ENCODE measurements at places on chromosomes 11 and 22.
A peak's percentile ranks its signal among the peaks of the same experiment; 100 is the strongest.

GRCh38 chr11:97463891-97464290 lies 1074.1 kb downstream of the JRKL start:
- DNase-seq: no peak

DNA sequence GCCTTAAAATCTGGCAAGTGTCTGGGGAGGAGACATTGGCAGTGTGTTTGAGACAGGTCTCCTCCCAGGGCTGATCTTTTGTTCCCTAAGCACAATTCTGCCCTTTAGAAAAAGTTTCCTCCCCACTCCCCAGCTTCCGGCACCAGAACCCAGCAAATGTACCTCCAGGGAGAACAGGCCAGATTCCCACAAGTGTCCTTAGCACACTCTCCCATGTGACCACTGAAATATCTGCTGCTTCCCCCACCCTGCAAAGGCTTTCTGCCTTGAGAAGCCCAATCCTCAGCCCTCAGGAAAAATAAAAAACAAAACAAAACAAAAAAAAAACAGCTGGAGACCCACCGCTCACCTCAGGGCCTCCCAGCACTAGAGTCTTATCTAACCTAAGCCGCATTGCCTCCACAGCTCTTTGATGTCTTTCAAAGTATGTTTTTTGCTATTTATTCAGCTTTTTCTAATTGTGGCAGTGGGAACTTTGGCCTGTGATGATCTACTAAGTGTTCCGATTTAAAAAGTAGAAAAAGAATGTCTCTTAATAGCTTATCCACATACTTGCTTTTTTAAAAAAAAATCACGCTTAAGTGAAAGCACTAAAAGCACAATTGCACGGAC lies 29.0 kb upstream of the FBLN1 start:
- no peak for DNase-seq

DNA sequence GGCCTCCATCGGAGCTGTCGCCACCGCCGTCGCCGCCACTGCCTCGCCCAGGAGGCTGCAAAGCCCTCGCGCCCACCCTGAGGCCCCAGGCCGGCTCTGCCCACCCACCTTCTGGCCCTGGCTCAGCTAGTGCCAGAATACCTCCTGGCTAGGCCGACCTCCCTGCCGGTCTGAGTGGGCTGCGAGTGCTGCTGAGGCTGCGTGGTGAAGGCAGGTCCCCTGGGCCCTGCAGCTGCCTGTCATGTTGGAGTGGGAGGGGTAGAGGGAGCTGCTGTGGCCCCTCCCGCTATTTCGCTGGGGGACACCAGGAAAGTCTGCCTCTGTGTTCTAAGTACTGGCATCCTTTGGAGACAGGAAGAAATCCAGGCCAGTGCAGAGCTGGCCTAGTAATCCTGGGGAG lies 34.2 kb downstream of the LRRC10B start:
- DNase-seq: no peak

DNA sequence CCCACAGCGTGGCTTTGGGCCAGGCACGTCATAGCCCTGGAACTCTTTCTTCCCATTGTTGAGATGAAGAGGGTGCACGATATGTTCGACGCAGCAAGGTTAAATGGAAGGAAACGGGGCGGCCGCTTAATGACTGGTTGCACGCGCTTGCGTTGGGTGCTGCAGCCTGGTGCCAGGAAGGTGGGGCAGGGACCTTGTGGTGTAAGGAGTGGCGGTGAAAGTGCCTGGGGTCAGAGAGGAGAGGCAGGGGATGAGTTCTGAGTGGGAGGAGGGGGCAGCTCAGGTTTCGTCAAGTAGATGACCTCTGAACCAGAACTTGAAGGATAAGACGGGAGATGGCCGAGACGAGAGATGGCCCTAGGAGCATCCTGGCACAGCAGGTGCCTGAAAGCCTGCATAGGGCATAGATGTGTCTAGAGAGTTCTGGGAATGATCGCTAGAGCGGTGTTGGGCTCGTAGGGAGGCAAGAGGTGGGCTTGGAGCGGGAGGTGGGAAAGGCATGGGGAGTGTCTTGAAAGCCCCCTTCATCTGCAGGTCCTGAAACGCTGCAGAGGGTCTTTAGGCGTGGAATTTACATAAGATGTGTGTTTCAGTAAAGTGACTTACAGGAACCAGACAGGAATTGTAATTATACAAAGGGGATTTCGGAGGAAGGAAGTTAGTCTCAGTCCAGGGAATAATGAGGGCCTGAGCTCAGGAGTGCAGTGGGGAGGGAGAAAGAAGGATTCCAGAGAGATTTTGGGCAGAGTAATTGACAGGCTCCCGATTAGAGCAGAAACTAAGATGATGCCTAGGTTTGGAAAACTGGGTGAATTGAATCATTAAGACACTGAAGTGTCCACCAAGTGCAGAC lies 43.2 kb upstream of the CLDN5 start:
- no peak for DNase-seq

- no peak for DNase-seq
These were observed 170.8 kb upstream of the CADM1 start for GRCh38 chr11:115674937-115675544.

GRCh38 chr11:111384494-111384893 lies 5.4 kb upstream of the POU2AF1 start:
- no peak for DNase-seq

- DNase-seq: no peak
These were observed 98.1 kb upstream of the GUCY1A2 start for GRCh38 chr11:107116358-107116757.

DNA sequence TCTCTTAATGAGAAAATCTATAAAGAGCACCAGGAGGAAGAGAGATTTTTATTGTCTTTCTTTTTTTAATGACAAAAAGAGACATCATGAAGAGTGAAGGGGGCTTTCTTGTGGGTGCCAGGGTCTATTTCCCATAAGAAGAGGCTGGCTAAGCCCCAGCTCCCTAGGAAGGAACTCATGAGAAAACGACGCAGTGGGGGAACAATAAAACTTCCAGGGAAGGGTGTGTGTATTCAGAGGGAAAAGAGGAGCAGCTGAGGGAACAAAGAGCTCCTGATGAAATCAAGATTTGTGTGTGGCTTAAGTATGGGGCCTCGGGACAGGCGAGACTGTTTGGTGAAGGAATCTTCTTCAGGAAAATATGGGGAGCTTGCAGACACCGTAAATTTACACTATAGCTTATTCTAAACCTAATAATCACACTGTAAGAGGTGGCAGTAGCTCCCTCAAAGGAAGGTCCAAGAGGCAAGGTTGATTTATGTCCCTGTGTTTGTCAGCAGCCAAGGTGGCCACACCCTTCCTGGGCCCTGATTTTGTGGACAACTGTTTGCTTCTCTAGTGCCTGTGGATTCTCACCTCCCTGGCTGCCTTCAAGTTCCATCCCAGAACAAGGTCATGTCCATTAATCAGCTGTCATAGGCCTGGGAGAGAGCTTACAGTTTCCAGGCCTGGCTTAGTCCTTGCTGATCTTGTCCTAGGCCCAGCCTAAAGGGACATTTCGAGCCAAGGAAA lies 615.7 kb downstream of the INSC start:
- no peak for DNase-seq

- peak; percentile 46 for DNase-seq
These were observed 77.6 kb downstream of the MYO7A start for GRCh38 chr11:77205467-77206263.

GRCh38 chr11:66478729-66479393 lies 1.4 kb upstream of the DPP3 start:
- peak; percentile 75 for DNase-seq

GRCh38 chr11:20861322-20861721 lies 191.9 kb downstream of the NELL1 start:
- DNase-seq: no peak

GRCh38 chr11:104402812-104403521 lies 239.0 kb upstream of the PDGFD start:
- peak; percentile 36 for DNase-seq

DNA sequence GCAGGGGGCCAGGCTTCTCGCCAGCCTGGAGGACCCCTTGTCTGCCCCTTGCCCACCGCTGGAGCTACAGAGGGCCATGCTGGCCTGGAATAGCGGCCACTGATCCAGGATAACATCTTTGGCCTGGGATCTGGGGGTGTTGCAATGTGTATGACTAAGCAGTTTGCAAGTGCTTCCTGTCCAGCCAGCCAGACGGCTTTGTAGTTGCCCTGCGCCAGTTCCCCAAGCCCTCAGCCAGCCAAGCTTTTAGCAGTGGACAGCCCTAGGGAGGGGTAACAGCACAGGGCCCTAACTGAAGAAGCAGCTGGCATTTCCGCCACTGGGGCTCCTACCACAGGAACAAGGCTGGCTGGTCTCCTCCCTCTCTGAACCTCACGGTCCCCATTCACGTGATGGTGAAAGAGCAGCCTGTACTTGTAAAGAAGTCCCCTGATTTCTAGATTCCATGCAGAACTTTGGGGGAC lies 32.1 kb downstream of the UQCR10 start:
- peak; percentile 68 for DNase-seq

GRCh38 chr11:72468289-72468688 lies 34.0 kb upstream of the CLPB start:
- no peak for DNase-seq

DNA sequence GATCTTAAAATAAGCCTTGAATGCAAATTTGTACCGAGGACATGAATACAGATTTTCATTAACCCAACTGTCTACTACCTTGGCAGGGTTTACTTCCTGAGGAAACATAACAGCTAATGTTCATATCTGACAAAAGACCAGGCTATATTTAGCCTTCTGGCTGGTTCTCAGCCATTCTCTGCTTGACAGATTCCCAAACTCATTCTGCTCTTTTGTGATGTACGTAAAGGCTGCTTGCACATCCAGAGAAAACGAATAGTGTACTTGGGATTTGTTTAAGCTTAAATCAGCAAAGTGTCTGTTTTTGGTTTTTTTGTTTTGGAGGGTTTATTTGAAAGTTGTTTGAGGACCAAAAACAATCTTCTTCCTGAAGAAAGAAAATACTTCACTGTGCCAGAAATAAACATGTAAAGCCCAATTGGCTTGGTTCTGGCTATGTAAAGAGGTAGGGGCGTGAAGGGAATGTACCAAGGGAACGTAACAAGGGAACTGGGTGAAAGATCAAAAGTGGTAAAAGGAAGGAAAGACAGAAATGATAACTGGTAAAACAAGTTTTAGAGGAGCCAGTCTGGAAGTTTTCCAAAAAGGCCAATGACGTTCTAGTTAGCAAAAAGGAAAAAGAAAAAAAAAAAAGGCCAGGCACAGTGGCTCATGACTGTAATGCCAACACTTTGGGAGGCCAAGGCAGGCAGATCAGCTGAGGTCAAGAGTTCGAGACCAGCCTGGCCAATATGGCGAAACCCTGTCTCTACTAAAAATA lies 21.4 kb upstream of the CRTAM start:
- no peak for DNase-seq

DNA sequence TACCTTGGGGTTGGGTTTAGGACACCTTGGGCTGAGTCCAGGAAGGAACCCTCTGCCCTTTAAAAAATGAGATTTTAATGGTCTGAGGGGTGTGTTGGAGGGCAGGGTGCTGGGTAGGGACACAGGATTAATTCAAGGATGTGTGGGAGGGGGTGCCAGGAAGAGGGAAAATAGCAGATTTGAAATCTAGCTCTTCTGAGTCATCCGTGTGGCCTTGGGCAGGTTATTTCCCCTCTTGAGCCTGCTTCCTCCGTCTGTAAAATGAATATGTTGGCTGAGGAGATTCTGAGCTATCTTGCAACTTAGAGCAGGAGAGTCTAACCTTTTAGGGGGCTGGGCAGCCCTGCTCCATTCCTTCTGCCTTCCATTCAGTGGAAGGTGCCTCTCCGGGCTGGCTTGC lies 3.0 kb downstream of the TSPAN18 start:
- DNase-seq: no peak

- no peak for DNase-seq
These were observed 191.6 kb upstream of the ARHGAP20 start for GRCh38 chr11:110903830-110904229.

GRCh38 chr22:43447380-43447779 lies 35.6 kb downstream of the MPPED1 start:
- no peak for DNase-seq

DNA sequence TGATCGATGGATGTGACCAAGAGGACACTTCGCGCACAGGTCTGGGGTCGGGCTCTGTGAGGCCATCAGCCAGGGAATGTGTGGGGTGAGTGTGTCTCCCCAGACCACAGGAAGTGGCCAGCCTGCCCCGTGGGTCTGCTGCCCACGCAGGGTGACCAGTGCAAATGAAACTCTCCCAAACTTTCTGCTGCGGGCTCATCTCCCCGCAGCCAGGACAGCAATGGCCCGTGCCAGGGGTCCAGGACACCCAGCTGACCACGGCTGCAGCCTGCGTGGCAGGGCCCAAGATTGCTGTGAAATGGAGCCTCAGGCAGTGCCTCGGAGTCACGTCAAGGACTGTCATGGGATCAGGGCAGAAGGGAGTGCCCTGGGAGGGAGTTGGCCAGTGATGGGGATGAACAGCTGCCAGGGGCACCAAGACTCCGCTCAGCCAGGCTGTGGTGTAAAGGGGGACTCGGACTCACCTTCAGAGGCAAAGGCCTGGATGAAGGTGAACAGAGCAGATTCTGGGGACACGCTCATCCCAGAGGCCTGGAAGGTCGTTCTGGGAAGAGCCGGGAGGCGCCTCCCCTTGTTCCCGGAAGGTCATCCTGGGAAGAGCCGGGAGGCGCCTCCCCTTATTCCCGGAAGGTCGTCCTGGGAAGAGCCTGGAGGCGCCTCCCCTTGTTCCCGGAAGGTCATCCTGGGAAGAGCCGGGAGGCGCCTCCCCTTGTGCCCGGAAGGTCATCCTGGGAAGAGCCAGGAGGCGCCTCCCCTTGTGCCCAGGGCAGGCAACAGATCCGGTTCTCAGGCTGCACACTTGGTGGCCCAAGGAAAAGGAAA lies 252.6 kb downstream of the BRD1 start:
- no peak for DNase-seq

GRCh38 chr11:12999597-12999996 lies 9.5 kb upstream of the RASSF10 start:
- no peak for DNase-seq

- no peak for DNase-seq
These were observed 81.3 kb downstream of the CTNND1 start for GRCh38 chr11:57842873-57843272.

DNA sequence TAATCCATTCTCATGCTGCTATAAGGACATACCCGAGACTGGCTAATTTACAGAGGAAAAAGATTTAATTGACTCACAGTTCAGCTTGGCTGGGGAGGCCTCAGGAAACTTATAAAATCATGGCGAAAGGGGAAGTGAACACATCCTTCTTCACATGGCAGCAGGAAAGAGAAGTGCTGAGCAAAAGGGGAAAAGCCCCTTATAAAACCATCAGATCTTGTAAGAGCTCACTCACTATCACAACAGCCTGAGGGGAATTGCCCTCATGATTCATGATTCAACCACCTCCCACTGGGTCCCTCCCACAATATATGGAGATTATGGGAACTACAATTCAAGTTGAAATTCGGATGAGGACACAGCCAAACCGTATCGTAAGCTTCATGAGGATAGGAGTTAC lies 3.8 kb upstream of the CYB5R2 start:
- no peak for DNase-seq

- no peak for DNase-seq
These were observed 18.8 kb upstream of the ADORA2A start for GRCh38 chr22:24408630-24409029.

- no peak for DNase-seq
These were observed 1.8 kb upstream of the GDPD4 start for GRCh38 chr11:77303328-77303727.
